H1 (cell line): ENCODE measurements at places on chromosomes 11 and 22.

- DNase-seq, result no peak
Observed at GRCh38 chr22:19679522-19680101, 34.7 kb upstream of the SEPTIN5 start.

- no peak for DNase-seq
Observed at GRCh38 chr22:29797351-29797750, 30.2 kb downstream of the UQCR10 start.

- DNase-seq, result no peak
Observed at GRCh38 chr11:76604626-76605241, 65.8 kb downstream of the LRRC32 start.

DNA sequence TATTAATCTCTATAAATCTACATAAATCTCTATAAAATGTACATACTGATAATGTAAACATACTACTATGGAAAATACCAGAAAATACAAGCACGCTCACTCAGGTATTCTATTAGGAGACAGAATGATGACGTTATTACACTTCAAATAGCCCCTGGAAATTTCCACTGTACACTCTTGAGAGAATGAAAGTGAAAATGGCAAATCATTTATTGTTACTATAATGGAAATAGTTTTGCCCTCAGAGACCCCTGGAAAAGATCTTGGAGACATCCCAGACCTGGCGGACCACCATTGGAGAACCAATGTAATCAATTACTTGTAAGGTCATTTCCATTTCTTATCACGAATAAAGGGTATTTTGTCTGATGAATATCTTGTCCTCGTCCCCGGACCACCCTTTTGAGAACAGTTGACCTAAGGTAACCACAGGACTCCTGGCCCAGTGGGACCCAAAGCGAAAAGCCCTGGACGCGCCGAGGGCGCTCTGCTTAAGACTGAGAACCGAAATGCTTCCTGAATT is 509 bp upstream of the PRRG4 start:
- no peak for DNase-seq

- no peak for DNase-seq
Observed at GRCh38 chr11:30392221-30392784, 69.4 kb downstream of the ARL14EP start.

DNA sequence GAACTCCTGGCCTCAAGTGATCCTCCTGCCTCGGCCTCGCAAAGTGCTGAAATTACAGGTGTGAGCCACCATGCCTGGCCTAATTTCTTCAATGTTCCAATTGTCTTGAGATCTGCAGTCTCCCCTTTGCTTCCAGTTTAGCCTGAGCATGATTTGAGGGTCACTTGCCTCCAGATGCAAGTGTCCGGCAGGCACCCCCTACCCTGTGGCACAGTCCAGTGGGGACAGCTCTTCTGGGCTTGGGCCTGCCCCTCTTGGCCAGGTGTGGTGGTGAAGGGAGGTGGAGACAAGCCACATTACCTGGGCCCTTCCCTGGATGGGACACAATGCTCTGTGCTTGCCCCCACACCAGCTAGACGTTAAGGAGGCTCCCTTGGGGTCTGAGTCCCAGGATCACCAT is 21.3 kb upstream of the CACNG2 start:
- no peak for DNase-seq

- DNase-seq, result no peak
Observed at GRCh38 chr11:107695446-107695845, 16.4 kb downstream of the SLN start.

DNA sequence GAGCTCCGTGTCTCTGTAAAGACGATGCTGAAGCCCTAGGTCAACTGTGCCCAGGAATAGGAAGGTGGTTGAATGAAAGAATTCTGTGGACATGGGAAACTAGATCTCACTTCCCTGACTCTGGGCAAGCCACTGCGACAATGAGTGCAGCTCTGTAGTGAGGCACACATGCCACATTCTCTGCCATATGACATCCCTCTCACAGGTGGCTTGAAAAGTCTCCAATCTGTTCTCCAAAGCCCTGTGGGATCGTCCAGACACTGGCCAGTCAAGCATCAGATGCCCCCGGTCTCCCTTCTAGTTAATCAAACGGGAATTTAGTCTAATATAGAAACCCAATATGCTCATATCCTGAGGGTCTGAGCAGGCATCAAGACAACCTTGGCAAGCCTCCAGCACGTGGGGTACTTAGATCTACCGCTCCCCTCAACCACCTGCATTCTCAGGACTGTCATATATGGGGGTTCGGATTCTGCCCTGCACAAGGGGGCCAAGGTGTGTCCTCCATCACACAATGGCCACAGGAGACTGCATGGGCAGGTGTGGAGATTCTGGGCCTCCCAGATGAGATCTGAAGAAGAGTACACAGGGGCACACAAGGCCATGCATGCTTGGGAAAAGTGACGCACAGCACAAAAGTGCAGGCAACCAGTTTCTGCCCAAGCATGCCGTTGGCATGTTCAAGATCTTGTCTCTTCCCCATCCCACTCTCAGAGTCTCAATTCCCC is 11.9 kb downstream of the DKK3 start:
- no peak for DNase-seq

DNA sequence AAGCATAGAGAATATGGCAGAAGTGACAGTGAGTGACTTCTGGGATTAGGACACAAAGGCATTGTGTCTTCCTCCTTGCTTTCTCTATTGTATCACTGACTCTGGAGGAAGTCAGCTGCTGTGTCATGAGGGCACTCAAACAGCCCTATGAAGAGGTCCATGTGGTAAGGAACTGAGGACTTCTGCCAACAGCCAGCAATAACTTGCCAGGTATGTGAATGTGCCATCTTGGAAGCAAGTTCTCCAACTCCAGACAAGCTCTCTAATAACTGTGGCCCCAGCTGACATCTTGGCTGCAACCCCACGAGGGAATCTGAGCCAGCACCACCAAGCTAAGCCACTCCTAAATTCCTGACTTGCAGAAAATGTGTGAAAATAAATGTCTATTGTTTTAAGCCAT is 83.6 kb upstream of the ZBED5 start:
- DNase-seq, result no peak

GRCh38 chr11:77052518-77052917 is 14.3 kb upstream of the CAPN5 start:
- no peak for DNase-seq

GRCh38 chr11:110340436-110340835 is 44.0 kb upstream of the RDX start:
- DNase-seq, result no peak

DNA sequence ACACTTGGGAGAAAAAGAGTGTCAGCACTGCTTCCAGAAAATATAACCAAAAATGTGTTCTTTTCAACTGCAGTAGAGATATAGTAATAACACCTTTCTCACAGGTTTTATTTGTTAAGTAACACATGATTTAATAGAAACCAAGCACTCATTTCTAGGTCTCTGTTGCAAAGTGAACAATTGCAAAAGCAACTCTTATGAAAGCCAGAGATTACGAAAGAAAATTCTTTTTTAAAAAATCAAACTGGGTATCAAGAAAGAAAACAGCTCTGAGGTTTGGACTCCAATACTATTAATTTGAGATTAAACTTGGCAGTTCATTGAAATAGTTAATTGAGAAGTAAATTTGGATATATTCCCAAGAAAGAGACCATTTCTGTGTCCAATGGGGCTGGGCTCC is 9.8 kb upstream of the XKR3 start:
- DNase-seq, result no peak

DNA sequence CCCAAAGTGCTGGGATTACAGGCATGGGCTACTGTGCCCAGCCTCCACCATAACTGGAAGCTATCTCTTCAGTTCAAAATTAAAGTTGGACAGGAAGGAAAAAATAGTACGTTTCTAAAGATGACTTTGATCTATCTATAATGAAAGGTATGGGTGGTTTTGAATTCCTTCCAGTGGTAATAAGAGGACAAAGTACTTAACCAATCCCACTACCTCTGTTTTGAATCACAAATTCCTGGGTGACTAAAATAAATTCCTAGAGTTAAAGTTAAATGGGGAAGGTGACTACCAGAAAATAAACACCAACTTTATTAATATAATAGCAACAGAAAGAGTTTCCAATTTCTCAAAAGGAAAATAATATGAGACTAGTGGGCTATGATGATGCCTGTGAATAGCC is 9.1 kb downstream of the PHF5A start:
- no peak for DNase-seq

DNA sequence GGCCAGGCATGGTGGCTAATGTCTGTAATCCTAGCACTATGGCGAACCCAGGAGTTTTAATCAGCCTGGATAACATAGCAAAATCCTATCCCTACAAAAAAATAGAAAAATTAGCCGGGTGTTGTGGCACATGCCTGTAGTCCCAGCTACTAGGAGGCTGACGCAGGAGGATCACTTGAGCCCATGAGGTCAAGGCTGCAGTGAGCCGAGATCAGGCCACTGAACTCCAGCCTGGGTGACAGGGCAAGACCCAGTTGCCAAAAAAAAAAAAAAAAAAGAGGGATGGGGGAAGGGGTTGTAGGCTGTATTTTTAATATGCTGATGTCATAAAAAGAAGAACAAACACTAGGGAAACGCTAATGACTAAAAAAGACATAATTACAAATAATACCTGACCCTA is 12.1 kb downstream of the DDX6 start:
- DNase-seq, result no peak

GRCh38 chr11:74141241-74141695 is 29.5 kb downstream of the C2CD3 start:
- DNase-seq, result no peak

- no peak for DNase-seq
Observed at GRCh38 chr11:12216671-12217374, 106.4 kb downstream of the MICAL2 start.

DNA sequence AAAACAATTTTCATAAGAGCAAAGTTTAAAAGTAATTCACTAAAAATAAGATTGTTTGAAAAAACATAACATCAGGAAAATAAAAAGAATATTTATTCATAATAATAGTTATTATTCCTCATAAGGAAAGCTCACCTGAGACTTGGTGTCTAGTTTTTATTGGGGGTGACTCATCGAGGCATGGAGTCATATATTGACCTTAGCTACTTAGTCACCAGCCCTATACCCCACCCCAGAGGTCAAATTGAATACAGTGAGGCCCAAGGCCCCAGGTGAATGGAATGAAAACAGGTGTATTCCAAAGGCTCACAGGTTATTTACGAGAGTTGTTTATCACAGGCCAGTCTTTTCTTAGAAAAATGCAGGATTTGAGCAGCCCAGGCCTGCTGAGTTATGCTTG is 36.9 kb downstream of the CNTF start:
- no peak for DNase-seq
